Thymus (tissue), 14 donors: ENCODE measurements at places on chromosomes 16 and 17. TPM values are rescaled to one million over a fixed set of nuclear protein-coding genes. Genes with fewer than 3 reads are reported as not detected.

DNA sequence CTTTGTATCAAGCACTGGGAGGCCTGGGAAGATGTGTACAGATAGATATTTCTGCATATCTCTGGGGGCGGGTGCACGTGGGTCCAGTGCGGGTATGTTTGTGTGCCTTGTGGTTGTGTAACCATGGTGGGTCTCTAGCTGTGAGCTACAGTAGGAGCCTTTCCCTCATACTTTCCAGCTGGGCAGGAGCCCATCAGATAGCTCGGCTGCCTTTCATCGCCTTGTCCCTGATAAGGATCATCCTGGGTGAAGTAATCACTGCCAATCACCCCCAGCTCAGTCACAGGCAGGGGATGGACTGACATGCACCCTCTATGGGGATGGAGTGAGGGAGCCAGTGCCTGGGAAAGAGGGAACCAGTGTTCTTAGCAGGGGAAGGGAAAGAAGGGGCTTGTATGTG lies 3.2 kb upstream of the SCRN2 start:
- no peak for DNase-seq

- peak; percentile 57 for DNase-seq
Measured at GRCh38 chr17:17766077-17766743, 70.6 kb downstream of the SREBF1 start.

DNA sequence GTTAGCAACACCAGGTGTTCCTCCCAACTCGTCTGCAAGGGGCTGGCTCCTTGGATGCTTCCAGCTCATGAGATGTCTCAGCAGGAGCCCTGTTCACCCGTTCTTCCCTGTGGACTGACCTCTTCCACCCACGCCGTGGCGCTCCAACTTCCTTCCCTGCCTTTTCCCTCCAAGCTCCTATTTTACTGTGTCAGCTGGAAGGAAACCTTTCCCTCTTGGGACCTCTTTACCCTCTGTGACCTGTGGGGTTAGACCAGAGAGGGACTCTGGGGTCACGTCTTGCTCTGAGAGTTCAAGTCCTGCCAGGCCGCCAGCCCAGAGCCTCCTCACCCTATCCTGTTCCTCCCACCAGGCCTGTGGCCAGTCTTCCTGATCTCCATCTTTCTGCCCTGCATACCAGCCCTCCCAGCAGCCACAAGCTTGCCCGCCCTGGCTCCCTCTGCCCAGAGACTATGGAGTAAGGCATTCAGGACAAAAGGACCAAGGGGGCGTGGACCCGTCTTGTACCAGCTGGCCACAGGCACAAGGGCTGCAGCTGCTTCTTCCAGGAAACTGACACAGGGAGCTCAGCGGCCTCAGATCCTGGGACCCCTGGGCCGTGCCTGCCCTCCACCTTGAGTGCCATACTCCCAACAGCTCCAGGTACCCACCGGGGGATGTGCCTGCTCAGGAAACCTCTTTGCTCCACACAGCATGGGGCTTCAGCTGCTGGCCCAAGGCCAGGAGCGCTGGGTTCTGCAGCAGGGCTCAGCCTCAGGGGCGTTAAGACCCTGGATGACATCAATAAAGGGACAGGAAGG lies 3.0 kb downstream of the PAQR4 start:
- DNase-seq = no peak

The CCL17 gene
- total RNA-seq = 32.6 TPM

- DNase-seq = no peak
Measured at GRCh38 chr16:68257906-68258800, 6.2 kb upstream of the SLC7A6 start.

DNA sequence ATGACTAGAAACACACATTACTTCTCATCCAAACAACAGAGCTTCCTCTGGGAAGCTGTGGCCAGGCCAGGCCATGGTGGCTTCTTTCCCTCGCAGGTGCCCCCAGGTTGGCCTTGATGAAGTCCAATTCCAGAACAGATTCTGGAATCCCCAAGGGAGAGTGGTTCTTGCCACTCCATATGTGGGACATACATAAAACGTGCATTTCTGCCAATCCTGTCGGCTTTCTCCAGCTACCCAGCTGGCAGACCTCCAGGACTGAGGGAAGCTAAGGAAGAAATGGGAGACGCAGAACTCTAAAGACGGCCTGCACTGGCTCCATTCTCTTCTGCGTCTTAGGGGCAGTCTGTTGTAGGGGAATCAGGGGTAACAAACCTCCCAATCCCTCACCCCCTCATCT lies 219.2 kb upstream of the CDH5 start:
- DNase-seq = no peak

GRCh38 chr16:27025581-27025980 lies 41.1 kb upstream of the C16orf82 start:
- DNase-seq = no peak

GRCh38 chr16:28910086-28911031 lies 14.7 kb downstream of the RABEP2 start:
- no peak for DNase-seq

GRCh38 chr17:82097919-82098168 lies 192 bp downstream of the FASN start:
- no peak for DNase-seq

DNA sequence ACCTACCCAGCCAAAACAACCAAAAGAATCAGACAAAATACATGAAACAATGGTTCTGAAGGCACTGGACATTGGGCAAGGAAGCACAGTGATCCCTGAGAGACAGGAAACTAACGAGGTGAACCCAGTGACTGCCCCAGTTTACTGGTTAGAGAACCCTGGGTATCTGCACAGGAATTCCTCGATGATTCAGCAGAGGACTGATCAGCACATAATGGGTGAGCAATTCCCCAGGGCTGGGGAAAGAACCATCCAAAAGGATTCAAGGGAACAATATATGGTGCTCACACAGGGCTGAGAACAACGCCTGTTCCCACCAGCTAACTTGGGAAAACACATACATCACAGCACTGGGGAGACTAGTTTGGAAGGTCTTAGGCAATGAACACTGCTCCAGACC lies 167.2 kb downstream of the PARN start:
- DNase-seq = no peak

GRCh38 chr16:66973716-66974115 lies 12.7 kb downstream of the CES3 start:
- no peak for DNase-seq

The NACA2 gene
- total RNA-seq = 0.19 TPM

- no peak for DNase-seq
Measured at GRCh38 chr17:79035686-79036085, 11.7 kb downstream of the C1QTNF1 start.

DNA sequence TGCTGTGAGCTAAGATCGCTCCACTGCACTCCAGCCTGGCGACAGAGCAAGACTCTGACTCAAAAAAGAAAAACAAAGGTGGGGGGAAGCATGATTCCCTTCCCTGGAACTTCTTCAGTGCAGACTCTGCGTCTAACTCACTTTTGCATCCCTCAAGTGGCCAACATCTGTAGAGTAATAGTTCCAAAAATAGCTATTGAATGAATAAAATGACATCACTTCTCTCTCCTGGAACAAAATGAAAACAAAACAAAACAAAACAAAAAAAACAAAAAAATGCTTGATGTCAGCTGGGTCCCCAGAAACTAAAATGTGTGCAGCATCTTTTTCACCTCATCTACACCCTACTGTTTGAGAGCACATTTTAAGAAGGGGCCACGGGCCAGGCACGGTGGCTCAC lies 197.7 kb upstream of the NOG start:
- DNase-seq = no peak

DNA sequence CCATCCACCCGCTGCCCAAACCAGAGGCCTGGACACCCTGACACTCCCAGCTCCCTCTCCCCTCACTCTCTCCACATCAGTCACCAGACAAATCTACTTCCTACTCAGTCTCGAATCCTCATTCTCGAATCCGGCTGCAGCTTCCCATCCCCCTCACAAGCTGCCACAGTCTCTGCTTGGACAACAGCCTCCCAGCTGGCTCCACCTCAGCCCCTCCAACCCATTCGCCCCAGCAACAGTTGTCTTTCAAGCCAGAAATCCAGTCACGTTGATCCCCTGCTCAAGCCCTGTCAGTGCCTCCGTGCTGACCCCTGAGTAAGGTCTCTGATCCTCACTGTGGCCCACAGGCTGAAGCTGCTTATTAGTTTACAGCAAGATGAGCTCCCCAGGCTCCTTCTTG lies 44.2 kb upstream of the MTSS2 start:
- DNase-seq = no peak

- DNase-seq = no peak
Measured at GRCh38 chr16:67252609-67253497, 4.1 kb downstream of the SLC9A5 start.

The NOG gene
- 1.3 TPM for total RNA-seq

The CCL13 gene
- 22.0 TPM for total RNA-seq

GRCh38 chr16:30368792-30369090 lies 1.6 kb downstream of the TBC1D10B start:
- DNase-seq = no peak

- no peak for DNase-seq
Measured at GRCh38 chr17:34840750-34841149, 120.5 kb downstream of the CCT6B start.

DNA sequence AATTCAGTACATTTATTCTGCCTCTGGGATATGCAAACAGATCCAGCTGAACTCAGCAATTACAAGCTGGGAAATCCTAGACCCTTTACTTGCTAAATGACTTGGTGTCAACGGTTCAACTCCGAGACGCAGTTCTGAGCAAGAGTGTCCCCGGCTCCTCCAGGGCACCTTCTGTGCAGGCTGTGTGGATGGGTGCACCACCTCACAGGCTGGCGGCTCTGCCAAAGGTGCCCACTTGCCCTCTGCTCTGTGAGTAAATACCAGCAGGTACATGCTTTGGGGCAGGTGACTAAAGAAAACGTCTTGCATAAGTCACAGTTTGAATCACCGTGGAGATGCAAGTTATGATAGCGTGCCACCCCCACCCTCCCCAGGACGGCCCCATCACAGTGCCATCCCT lies 23.3 kb downstream of the MAP1LC3B start:
- no peak for DNase-seq

The CUEDC1 gene
- total RNA-seq = 3.1 TPM

The TBC1D3E gene
- total RNA-seq = not detected

DNA sequence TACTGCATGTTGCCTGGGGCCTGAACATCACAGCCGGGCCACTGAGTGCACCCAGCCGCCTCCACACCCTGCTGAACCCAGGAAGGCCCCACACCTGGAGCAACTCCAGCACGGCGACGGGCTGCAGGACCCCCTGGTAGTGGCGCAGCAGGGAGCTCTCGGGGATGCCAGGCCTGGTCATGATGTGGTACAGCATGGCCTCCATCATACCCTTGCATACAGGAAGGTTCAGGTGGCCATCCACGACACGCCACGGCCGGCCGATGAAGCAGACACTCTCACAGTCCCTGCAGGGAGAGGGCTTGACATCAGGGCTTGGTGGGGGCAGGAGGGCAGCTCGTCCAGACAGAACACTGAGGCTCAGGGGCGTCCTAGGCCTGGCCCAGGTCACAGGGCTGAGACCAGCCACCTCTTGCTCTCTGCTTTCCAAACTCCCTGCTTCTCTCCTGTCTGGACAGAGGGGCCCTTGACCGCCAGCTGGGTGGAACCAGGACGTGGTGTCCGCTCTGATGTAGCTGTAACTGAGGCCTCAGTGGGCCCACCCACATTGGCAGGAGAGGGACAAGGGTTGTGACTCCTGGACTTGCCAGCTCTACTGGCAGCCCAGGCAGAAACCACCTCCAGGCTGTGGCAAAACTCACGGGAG lies 60.3 kb downstream of the IL21R start:
- no peak for DNase-seq

DNA sequence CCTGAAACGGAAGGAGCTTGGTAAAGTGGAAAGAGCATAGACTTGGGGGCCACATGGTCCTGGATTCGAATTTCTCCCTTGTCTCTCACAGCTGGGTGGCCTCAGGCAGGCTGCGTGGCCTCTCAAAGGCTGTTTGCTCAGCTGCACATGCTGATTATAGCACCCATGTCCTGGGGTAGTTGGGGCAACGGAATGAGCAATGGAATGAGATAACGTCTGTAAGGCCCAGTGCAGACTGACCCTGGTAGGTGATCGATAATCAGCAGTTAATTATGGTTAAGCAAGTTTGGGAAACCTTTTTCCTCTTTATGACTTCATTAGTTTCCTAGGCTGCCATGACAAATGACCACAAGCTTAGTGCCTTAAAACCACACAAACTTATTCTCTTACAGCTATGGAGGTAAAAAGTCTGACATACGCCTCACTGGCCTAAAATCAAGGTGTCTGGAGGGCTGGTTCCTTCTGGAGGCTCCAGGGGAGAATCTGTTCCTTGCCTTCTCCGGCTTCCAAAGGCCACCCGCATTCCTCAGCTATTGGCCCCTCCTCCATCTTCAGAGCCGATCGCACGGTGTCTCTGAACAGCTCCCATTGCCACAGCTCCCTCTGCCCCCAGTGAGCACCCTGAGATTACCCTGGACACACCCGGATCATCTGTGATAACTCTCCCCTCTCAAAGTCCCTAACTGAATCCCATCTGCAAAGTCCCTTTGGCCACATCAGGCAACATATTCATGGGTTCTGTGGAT lies 294.9 kb upstream of the FOXF1 start:
- DNase-seq = no peak

DNA sequence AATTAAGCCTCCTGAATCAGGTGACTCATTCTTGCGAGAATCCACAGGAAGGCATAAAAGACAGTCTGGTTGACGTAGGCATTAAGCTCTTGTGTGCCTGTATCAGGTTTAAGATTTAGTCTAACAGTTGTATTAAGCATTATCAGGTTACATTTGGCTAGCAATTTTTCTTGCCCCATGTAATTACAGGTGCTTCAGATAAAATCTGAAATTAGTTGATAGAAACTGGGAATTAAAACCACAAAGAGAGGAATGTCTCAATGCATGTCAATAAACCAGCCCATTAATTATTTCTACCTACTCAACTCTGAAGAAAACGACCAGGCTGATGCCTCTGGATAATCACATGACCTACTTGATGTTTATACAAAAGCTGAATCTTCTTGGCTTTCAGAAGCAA lies 217.2 kb downstream of the CA10 start:
- DNase-seq = no peak

DNA sequence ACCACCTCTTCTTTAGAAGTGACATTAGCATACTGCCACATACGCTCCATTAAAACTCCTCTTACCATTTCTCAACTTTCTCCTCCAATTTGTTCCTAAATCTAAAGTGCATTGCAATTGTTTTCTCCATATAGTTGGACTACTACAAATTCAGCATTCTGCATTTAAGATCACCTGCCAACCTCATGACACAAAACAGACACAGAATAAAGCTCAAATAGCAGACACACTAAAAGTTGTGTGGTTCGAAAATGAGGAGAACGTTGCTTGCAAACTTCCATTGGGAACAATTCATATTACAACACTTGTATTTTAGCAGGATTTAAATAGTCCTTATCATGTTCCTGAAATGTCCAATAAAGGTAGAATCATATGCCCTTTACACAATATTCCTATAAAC lies 14.5 kb downstream of the ARHGAP17 start:
- no peak for DNase-seq
